ENCODE measurements at places on chromosomes 5 and 9.

- no peak for DNase-seq
Observed at GRCh38 chr9:117034866-117035265, 347.8 kb downstream of the TRIM32 start.

GRCh38 chr9:116154976-116155697 is 1.5 kb downstream of the PAPPA start:
- DNase-seq: no peak

DNA sequence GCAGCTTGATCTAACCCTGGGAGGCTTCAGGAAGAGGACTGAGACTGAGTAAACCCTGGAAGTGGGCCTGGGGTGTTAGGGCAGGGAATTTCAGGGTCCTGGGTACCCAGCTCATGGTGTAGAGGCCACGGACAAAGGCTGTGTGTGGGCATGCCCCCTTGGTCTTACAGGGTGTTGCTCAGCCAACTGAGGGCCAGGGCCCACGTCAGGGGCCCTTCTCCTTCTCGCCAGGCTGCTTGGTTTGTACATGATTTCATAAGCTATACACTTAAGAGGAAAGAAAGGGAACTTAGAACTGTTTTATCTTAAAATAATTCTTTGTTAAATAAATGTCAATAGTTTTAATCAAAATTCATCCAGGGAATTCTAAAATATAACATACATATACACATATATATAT is 95.4 kb downstream of the TLE4 start:
- no peak for DNase-seq

- DNase-seq: no peak
Observed at GRCh38 chr9:100020121-100020795, 78.5 kb downstream of the ERP44 start.

DNA sequence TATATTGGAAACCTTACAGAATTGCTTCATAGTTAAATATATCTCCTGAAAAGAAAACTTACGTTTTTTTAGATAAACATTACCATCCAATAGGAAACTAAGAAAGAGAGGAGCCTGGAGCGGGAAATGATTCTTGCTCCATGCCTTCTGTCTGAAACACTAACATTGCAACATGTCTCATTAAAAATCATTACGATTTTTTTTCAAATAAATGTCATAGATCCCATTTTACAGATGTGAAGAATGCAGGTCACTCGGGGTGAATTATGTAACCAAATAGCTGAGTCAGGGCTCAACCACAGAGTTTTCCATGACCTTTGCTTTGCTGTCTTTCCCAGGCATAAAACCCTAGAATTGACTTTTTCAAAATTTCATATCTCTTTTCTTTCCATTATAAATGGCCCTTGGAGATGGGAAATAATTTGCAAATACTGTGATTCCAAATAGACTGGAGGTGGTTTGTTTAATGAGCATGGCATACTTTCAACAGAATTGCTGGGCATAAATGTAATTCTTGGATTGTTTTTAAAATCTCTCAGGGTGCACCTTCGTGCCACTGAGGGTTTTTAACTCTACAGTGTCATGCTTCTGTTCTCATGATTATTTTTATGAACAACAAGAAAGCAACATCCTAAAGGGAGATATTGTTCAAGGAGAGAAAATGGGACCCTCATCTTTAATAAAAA is 302.8 kb downstream of the EBF1 start:
- no peak for DNase-seq

GRCh38 chr5:110623874-110624273 is 102.6 kb downstream of the TMEM232 start:
- no peak for DNase-seq

DNA sequence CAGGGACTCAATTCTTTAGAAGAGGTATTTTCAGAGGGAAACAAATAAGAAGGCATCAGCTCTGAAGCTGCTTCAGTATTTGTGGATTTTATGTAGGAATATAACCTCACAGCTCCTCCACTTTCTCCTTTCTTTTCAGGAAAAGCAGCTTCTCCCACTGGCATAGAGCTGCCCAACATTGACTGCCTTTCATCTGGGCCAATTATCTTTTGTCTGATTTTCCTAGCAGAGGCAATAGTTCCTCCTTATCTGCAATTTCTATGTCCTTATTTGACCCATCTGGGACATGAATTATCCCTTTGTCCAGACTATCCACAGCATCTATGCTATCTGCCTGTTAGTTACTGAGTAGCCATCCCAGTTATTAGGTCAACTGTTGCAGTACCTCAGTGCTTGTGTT is 1671.2 kb upstream of the ACO1 start:
- DNase-seq: no peak

- no peak for DNase-seq
Observed at GRCh38 chr5:140227046-140227445, 52.1 kb downstream of the CYSTM1 start.

GRCh38 chr5:16976625-16977008 is 40.5 kb upstream of the MYO10 start:
- no peak for DNase-seq

DNA sequence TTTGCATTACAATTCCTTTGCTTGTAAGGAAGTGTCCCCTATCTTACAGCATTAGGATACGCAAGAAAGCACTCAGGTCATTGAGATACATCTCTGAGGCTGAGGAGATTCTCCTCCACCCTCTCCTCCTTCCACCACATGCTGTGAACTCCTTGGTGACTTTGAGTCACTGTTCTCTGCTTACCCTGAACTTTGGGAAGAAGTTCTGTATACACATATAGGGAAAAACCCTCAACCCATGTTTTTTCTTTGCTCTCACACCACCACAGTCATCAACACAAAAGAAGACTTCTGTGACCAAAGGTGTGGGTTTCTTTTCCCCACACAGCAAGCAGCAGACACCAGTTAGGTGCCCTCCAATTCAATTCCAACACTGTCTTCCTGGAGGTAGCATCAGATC is 38.1 kb downstream of the CNOT6 start:
- no peak for DNase-seq

DNA sequence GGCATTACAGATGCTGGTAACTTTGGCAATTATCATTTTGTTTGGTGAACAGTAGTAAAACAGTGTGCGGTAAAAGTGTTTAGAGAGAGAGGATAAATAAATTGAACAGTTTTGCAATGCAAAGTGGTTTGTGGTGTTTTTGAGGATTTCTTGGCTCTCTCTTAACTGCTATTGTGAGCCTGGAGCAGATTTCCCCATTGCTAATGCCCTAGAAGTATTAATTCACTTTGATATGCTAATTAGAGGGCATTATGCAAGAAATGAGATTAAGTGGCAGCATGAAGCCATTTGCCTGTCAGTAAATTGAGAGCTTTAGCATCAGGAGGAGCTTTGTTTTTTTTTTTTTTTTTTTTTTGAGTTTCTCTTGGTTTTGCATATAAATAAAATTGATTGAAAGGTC is 8.2 kb downstream of the PBX3 start:
- DNase-seq: no peak

DNA sequence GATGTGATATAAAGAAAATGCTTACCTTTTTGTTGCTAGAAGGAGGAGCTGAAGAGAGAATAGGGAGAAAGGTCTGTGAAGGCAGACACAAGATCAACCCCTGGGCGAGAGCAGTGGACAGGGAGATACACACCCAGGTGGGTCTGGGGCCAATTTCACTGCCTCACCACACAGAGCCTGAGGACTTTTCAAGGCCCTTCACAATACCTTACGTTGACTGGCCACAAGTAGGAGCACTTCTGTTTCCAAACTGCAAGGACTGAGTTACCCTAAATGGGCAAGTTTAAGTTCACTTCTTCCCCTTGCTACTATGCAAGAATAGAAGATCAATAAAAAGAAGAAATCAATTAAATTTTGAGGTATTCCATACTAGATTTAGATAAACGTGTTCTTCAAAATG is 174.5 kb upstream of the SLC12A2 start:
- DNase-seq: no peak

- DNase-seq: no peak
Observed at GRCh38 chr5:151195622-151196021, 28.3 kb downstream of the CCDC69 start.

GRCh38 chr5:80231243-80231642 is 24.6 kb downstream of the SERINC5 start:
- DNase-seq: no peak

DNA sequence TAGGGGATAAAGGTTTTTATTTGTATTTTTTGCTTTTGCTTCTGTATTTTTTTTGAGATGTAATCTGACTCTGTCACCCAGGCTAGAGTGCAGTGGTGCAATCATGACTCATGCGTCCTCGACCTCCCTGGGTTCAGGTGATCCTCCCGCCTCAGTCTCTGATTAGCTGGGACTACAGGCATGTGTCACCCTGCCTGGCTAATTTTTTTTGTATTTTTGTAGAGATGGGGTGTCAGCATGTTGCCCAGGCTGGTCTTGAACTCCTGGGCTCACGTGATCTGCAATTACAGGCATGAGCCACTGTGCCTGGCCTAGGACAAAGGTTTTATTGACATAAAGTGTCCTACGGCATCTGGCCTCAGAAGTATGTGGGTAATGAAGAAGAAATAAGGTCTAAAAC is 297.1 kb upstream of the C9orf72 start:
- no peak for DNase-seq

GRCh38 chr9:106757514-106757913 is 105.5 kb upstream of the ZNF462 start:
- no peak for DNase-seq

- no peak for DNase-seq
Observed at GRCh38 chr5:42759456-42759855, 2.8 kb downstream of the CCDC152 start.

GRCh38 chr9:33446946-33447798 is at the start of gene AQP3:
Gene AQP3, minus strand, starts transcription at chr9:33447593. Its CDS starts 63 bp downstream, at chr9:33447530.
- peak; percentile 70 for DNase-seq

- DNase-seq: no peak
Observed at GRCh38 chr5:127392762-127393161, 102.2 kb downstream of the MEGF10 start.

DNA sequence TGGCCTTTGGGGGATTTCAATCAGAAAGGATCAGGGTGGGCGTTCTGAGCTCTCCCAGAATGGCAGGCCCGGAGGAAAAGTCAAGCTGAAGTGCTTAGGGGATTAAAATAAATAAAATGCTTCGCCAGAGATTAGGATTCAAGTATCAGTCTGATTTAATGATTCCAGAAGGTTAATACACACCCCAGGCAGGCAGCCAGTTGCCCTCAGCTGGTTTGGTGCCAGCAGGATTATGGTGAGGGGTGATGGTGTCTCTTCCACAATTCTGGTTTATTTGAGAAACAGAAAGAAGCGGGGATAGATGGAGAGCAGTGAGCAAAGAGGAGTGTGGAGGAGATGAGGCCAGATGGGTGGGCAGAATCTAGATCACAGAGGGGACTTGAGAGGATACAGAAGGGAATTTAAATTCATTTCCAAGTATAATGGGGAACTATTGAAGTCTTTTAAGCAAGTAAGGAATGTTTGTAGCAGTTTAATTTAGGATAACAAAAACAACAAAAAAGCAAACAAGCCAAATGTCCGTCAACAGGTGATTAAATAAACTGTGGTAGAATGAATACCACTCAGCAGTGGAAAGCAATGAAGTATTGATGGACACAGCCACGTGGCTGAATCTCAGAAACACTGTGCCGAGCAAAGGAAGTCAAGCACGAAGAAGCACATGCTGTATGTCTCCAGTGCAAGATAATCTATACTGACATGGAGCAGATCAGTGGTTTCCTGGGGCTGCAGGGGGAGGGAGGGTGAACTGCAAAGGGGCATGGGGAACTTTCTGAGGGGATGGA is 297.7 kb downstream of the MSX2 start:
- no peak for DNase-seq

DNA sequence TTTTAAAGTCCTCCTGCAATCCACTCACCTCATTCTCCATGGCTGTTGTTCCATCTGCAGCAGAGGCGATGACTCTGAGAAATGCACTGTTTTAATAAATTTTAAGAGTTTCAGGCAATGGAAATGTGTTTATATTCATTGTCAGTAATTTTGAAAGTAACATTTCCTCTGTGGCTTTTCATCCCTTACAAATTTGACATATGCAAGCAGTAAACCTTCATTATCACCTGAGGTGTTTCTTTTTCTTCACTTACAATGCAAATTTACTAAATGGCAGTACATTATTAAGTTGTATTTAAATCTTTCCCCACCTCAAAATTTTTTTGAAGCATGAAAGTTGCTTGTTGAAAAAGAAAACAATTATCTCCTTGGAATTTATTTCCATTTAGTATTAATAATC is 136.9 kb downstream of the DIRAS2 start:
- no peak for DNase-seq

- no peak for DNase-seq
Observed at GRCh38 chr5:176650354-176650884, 3.1 kb downstream of the TSPAN17 start.

- no peak for DNase-seq
Observed at GRCh38 chr5:159120446-159120845, 20.7 kb upstream of the EBF1 start.

GRCh38 chr9:121812159-121812735 is 160.8 kb downstream of the DAB2IP start:
- no peak for DNase-seq

DNA sequence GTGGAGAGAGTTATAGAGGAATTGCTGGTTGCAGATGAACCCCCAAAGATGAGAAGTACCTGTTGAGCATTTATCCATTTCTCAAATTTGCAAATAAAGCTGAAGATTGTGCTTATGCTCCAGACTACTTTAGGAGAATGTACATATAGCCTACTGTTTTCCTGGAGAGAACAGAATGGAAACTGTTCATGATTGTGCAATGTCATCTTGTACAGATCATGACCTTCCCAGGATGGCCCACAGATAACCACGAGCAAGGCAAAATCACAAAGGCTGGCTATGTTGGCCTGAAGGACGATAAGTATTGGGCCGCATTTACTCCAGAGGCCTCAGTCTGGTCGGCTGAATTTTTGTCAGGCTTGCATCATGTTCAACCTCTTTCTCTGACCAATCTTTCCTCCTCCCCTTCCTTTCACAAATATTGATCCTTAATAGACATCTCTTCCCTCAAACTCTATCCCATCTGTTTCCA is 28.5 kb upstream of the RICTOR start:
- no peak for DNase-seq

GRCh38 chr5:145450286-145450885 is 384.8 kb downstream of the PRELID2 start:
- no peak for DNase-seq

- no peak for DNase-seq
Observed at GRCh38 chr9:121960665-121961064, 132.4 kb downstream of the TTLL11 start.

- DNase-seq: no peak
Observed at GRCh38 chr5:44245935-44246334, 143.3 kb downstream of the FGF10 start.

DNA sequence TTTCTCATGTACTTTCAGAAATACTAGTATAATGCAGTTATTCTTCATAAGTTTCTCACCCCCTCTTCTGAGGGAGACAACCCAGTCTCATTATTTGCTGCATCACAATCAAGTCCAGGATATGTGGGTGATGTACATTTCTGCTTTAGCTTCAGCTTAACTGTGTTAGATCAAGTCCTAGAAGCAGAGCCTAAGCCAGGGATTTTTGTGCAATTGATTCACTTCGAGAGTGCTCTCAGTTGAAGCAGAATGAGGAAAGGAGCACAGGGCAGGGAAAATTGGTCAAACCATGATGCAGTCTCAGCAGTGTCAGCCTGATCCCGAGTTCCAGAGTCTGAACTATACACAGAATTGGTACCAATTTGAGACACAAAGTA is 15.1 kb downstream of the HNRNPK start:
- no peak for DNase-seq

- no peak for DNase-seq
Observed at GRCh38 chr5:139046551-139046950, 151.6 kb downstream of the SIL1 start.

- no peak for DNase-seq
Observed at GRCh38 chr9:117395151-117395650, 19.7 kb downstream of the ASTN2 start.

All from T-helper 9 cell (primary cell).